Mesothelial cell of epicardium (in vitro differentiated cells): ENCODE measurements at places on chromosomes 16 and 17. TPM values are rescaled to one million over a fixed set of nuclear protein-coding genes. Genes with fewer than 3 reads are reported as not detected.

DNA sequence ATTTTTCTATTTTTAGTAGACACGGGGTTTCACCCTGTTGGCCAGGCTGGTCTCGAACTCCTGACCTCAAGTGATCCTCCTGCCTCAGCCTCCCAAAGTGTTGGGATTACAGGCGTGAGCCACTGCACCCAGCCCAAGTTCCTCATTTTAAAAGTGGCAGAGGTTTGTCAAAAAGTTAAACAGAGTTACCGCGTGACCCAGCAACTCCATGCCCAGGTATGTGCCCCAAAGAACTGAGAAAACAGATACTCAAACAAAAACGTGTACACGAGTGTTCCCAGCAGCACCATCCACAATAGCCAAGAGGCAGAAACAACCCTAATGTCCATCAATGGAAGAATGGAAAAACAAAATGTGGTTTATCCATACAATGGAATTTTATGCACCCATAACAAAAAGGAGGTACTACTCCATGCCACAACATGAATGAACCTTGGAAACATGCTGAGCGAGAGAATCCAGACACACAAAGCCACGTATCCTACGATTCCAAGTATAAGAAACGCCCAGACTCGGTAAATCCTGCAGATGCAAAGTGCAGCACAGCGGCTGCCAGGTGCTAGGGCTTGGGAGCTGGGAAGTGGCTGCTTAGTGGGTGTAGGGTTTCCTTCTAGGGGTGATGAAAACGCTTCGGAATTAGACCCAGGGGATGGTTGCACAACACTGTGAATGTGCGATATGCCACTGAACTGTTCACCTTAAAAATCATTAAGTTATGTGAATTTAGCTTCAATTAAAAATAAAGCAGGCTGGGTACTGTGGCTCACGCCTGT, 24.8 kb downstream of the ADCY9 start:
- no peaks in the 10 kb centered on the region for H3K27me3 ChIP-seq
- H3K27ac ChIP-seq = no peak overlapping the region
- H3K4me3 ChIP-seq = no peak overlapping the region

GRCh38 chr17:48907713-48908046, 527 bp upstream of the UBE2Z start:
- H3K4me1 ChIP-seq = peaks cover 33% of the 10 kb centered on the region
- no peak for DNase-seq
- no peaks in the 10 kb centered on the region for H3K27me3 ChIP-seq
- H3K27ac ChIP-seq = peak overlapping the region; percentile 97
- H3K4me3 ChIP-seq = peak overlapping the region; percentile 81
- H3K36me3 ChIP-seq = peaks cover 6% of the 10 kb centered on the region

DNA sequence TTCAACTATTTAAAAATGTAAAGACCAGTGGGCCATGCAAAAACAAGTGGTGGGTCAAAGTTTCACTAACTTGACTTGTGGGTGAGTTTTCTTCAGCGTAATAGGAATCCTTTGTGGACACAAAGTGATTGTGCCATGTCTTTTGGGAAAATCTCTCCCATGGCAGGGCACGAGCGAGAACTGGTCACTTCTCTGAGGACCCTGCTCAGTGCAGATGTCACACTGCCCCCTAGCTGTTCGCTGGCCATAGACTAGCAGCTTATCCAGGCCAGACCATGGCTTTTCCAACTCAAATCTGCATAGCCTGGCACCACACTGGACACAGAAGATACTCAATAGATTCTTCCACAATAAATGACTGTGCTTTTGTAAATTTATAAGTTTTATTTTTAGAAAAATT, 306.0 kb upstream of the CCL2 start:
- H3K4me3 ChIP-seq = no peak overlapping the region
- no peak for DNase-seq
- H3K27me3 ChIP-seq = peaks cover 51% of the 10 kb centered on the region
- H3K36me3 ChIP-seq = no peaks in the 10 kb centered on the region

Gene COX6A2
- total RNA-seq = not detected in 3 replicates

DNA sequence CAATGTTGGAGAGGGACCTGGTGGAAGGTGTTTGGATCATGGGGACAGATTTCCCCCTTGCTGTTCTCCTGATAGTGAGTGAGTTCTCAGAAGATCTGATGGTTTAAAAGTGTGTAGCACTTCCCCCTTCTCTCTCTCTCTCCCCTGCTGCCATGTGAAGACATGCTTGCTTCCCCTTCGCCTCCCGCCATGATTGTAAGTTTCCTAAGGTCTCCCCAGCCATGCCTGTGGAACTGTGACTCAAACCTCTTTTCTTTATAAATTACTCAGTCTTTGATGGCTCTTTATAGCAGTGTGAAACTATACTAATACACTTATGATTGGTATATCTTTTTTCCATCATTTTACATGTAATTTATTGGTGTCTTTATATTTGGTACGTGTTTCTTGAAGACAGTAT, 13.4 kb downstream of the ADGRG5 start:
- no peak for DNase-seq
- peaks cover 22% of the 10 kb centered on the region for H3K27me3 ChIP-seq
- no peaks in the 10 kb centered on the region for H3K4me1 ChIP-seq
- H3K27ac ChIP-seq = no peak overlapping the region
- H3K36me3 ChIP-seq = no peaks in the 10 kb centered on the region
- no peak overlapping the region for H3K4me3 ChIP-seq

- H3K4me3 ChIP-seq = no peak overlapping the region
- peaks cover 2% of the 10 kb centered on the region for H3K36me3 ChIP-seq
- no peaks in the 10 kb centered on the region for H3K27me3 ChIP-seq
- peaks cover 6% of the 10 kb centered on the region for H3K4me1 ChIP-seq
- H3K27ac ChIP-seq = no peak overlapping the region
Measured at GRCh38 chr16:67930191-67930590, 1.5 kb downstream of the CTRL start.

- no peak overlapping the region for H3K4me3 ChIP-seq
- H3K27ac ChIP-seq = no peak overlapping the region
- H3K4me1 ChIP-seq = no peaks in the 10 kb centered on the region
Measured at GRCh38 chr16:19210280-19210924, 42.4 kb downstream of the SYT17 start.

Gene ATF7IP2
- total RNA-seq = 50.5 to 50.9 TPM (median 50.6 TPM) in 3 replicates

DNA sequence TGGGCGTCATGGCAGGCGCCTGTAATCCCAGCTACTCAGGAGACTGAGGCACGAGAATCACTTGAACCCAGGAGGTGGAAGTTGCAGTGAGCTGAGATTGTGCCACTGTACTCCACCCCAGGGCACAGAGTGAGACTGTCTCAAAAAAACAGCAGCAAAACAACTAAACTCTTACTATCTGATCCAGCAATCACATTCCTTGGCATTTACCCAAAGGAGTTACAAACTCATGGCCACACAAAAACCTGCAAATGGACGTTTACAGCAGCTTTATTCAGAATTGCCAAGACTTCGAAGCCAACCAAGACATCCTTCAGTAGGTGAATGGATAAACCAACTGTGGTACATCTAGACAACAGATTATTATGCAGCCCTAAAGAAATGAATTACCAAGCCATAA, 4.0 kb downstream of the SIAH1 start:
- H3K4me3 ChIP-seq = no peak overlapping the region
- peaks cover 12% of the 10 kb centered on the region for H3K36me3 ChIP-seq

GRCh38 chr17:74490716-74491115, 24.3 kb downstream of the CD300A start:
- no peak overlapping the region for H3K4me3 ChIP-seq
- H3K4me1 ChIP-seq = no peaks in the 10 kb centered on the region
- peaks cover 39% of the 10 kb centered on the region for H3K27me3 ChIP-seq
- no peak for DNase-seq

Gene LGALS9
- total RNA-seq = 4.4 to 4.8 TPM (median 4.6 TPM) in 3 replicates

DNA sequence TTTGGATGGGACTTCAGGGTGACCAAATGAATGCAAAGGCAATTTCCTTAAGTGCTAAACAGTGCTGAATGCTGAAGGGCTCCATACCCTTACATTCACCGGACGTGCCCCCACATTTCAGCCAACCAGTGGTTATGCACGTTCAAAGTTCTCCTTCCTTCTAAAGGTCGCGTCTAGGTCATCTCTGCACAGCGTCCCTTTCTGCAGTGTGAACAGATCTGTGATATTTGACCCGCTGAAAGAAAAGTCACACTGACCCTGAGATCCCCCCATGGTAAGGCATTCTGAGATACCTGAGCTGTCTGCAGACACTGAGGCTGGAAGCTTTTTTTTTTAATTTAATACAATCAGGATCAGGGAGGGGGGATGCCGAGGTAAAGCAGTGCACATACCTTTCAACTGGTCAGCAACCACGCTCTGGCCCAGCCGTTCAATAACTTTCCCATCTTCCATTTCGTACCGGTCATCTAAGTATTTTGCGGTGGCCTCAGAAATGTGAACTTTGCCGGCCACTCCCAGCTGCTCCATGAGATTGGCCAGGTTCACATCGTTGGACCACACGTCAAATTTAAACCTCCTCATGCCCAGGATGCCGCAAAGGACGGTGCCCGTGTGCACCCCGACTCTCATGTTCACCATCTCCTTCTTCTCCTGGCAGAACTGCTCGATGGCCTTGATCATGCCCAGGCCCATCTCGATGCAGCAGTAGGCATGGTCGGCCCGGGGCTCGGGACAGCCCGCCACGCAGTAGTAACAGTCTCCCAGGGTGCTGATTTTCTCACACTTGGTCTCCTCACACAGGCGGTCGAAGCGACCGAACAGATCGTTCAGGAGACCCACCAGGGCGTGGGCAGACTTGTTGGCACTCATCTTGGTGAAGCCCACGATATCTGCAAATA, 2.6 kb downstream of the ADCY9 start:
- no peak for DNase-seq
- H3K36me3 ChIP-seq = peaks cover 10% of the 10 kb centered on the region
- peaks cover 52% of the 10 kb centered on the region for H3K4me1 ChIP-seq
- H3K27ac ChIP-seq = no peak overlapping the region
- peak overlapping the region; percentile 71 for H3K4me3 ChIP-seq

DNA sequence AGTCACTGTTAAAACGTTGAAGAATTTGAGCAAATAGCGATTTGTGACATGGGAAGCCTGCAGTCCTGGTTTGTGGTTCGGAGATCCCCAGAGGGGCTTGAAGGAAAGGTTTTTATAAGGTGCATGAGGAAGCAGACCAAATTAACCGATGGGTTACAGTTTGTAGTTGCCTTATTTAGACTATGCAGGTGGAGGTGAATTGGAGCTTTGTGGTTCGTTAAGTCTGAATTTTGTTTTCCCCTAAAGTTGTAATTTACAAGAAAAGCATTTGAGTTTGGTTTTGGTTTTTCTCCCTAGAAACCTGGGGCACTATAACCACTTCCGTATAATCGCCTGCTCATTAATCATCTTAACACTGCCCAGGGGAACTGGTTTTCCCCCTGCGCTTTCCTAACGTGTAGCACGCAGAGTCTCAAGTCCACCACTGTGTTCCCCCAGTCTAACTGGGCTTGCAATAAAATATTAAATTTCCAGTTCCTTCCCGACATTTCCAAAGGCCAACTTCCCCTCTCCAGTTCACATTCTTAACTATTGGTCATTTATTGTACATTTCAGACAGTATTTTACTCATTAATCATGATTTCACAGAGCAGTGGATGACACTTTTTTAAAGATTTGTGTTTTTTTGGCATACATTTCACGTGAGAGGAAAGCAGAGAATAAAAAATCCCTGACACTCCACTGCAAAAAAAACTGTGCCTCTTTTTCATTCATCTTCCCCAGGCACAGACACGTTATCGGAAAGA, 932 bp downstream of the ZNF267 start:
- peaks cover 8% of the 10 kb centered on the region for H3K27me3 ChIP-seq
- peaks cover 25% of the 10 kb centered on the region for H3K4me1 ChIP-seq
- peak overlapping the region; percentile 94 for H3K4me3 ChIP-seq
- H3K27ac ChIP-seq = peak overlapping the region; percentile 98

Gene VAT1L
- total RNA-seq = 6.3 to 8.0 TPM (median 6.8 TPM) in 3 replicates

Gene GAS2L2
- 0.09 to 0.20 TPM (median 0.11 TPM) in 3 replicates for total RNA-seq

DNA sequence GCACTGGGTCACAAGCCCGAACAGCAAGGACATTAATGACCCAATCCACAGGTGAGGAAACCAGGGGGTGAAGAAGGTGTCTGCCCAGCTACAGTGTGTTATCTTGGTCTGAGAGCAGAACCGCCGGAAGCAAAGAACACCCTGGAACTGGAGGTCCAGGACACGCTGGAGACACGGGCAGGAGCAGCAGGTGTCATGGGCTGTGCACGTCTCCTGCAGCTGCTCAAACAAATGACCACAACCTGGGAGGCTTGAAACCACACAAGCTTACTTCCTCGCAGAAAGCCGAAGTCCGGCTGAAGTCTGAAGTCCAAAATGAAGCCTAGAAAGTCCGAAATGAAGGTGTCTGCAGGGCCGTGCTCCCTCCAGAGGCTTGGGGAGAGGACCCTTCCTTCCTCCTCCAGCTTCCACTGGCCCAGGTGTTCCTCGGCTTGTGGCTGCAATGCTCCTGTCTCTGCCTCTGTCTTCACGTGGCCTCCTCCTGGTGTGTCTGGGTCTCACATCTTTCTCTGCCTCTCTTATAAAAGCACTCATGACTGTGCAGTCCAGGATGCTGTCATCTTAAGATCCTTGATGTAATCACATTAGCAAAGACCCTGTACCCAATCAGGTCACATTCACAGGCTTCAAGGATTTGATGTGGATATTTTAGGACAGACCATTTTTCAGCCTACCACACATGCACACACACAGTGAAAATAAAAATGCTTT, 351.2 kb downstream of the C16orf95 start:
- no peak overlapping the region for H3K27ac ChIP-seq
- H3K4me3 ChIP-seq = no peak overlapping the region
- H3K4me1 ChIP-seq = peaks cover 52% of the 10 kb centered on the region
- H3K27me3 ChIP-seq = no peaks in the 10 kb centered on the region

Gene C17orf50
- not detected in 3 replicates for total RNA-seq

GRCh38 chr17:33701910-33702309, 408.8 kb upstream of the ASIC2 start:
- no peak overlapping the region for H3K4me3 ChIP-seq
- no peak for DNase-seq
- no peak overlapping the region for H3K27ac ChIP-seq
- H3K27me3 ChIP-seq = peaks cover 66% of the 10 kb centered on the region

DNA sequence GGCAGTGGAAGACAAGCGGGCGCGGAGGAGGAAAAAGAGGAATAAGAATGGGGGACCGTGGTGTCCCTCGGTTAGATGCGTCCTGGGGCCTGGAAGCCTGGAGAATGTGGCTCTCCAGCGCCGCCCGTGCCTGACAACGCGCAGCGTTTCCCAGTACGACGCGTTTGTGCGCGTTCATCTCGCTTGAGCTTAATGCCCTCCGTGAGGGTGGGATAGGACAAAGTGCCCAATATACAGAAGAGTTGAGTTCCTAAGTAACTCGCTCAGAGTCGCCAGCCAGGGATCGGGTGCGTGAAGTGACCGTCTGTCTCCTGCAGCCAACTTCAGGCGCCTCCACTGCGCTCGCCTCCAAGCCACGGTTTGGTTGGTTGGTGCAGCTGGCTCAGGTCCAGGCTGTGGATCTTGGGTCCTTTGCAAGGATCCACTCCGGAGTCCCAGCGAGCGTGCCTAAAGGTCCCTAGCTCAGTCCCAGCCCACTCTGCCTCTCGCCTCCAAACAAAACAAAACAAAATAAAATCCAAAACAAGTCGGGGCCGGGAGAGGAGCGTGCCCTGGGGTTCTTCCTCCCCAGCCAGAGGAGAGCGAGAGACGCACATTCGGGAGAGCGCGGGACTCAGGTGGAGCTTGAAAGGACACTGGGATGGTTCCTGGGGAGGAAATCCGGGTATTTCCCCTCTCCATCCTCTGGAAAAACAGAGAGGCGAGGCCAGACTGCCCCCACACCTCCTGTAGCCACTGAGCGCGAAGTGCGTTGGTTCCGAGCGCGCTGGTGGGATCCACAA, 974 bp downstream of the GALR2 start:
- peaks cover 48% of the 10 kb centered on the region for H3K4me1 ChIP-seq
- peak overlapping the region; percentile 54 for H3K4me3 ChIP-seq
- no peak overlapping the region for H3K27ac ChIP-seq
- DNase-seq = no peak
- peaks cover 68% of the 10 kb centered on the region for H3K27me3 ChIP-seq
- H3K36me3 ChIP-seq = no peaks in the 10 kb centered on the region

GRCh38 chr17:27402943-27403342, 53.3 kb upstream of the KSR1 start:
- H3K27ac ChIP-seq = no peak overlapping the region
- H3K27me3 ChIP-seq = peaks cover 7% of the 10 kb centered on the region
- no peaks in the 10 kb centered on the region for H3K36me3 ChIP-seq
- H3K4me3 ChIP-seq = no peak overlapping the region
- no peaks in the 10 kb centered on the region for H3K4me1 ChIP-seq
- DNase-seq = no peak

Gene NEUROD2
- total RNA-seq = 0.09 TPM in 1 of 3 replicates, not detected in the others
